ENCODE measurements at places on chromosomes 1 and 21. TPM values are rescaled to one million over a fixed set of nuclear protein-coding genes. Genes with fewer than 3 reads are reported as not detected.

GRCh38 chr1:240804475-240804874 is 192.5 kb upstream of the GREM2 start:
- DNase-seq: peak; percentile 1

The VWA5B1 gene
- polyA plus RNA-seq: not detected

DNA sequence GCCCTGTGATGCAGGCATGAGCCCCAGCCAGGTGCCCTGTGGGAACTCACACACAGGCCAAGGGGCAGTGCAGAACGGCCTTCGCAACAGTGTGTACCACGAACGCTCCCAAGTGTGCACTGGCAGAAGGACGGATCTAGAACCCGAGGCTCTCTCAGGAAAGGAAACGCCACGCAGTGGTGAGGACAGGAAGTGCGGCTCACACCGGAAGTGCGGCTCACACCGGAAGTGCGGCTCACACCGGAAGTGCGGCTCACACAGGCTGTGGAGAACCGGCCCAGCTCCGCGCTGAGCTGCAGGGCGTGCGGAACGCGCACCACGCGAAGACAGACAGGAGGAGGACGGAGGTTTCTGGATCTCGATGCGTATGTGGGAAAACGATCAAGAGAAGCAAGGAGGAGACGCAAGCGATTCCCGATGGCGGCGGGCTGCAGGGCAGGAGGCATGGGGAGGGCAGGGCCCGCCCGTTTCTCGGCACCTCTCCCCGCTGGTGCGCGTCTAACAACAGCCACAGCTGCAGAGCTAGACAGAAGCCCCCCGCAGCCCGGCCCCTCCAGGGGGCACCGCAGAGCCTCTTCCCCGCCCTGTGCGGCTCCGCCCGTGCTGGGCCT is 35.9 kb upstream of the TMEM52 start:
- DNase-seq: no peak

The NECTIN4 gene
- polyA plus RNA-seq: 0.16 TPM

The CELA3A gene
- polyA plus RNA-seq: not detected

The CA14 gene
- polyA plus RNA-seq: 0.09 TPM

- DNase-seq: no peak
Observed at GRCh38 chr1:230487773-230488428, 61.8 kb upstream of the PGBD5 start.

The PTPRC gene
- not detected for polyA plus RNA-seq

GRCh38 chr1:51794868-51795267 is 83.7 kb downstream of the NRDC start:
- no peak for DNase-seq

DNA sequence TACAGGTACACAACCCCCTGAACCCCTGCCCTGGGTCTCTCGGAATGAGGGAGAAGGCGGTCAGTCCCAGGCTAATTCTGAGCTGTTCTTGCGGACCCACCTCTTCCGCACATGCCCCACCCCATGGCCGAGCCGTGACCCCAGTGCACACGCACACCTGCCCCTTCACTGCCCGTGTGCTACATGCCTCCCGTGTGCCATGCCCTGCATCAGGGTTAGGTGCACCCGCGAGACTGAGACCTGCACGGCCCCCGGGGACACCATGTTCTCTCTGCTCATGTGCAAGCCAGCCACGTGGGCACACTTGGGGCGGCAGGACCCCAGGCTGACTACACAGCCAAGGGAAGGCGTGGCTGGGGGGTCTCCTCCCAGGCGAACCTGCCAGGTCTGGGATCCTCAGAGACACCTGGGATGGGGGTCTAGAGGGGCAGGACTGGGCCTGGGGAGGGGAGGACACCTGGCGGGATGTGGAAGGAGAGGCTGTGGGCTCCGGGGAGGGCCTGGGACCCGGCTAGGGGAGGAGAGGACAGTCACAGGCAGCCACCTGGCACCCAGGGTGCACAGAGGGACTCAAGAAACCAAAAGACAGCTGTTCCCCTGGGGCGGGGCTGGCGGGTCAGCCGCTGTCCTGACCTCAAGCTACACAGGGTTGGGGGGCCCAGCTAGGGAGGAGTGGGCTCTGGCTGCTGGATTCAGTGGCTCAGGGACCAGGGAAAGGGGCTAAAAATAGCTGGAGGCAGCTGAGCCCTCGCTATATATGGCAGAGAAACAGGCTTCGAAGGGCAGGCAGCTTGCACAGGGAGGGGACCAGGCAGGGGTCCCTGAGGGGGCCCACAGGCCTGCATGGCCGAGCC is 133.4 kb downstream of the CASZ1 start:
- DNase-seq: no peak

GRCh38 chr1:245971711-245972085 is 535.4 kb downstream of the SMYD3 start:
- DNase-seq: no peak

- no peak for DNase-seq
Observed at GRCh38 chr1:34270181-34270580, 93.5 kb downstream of the C1orf94 start.

DNA sequence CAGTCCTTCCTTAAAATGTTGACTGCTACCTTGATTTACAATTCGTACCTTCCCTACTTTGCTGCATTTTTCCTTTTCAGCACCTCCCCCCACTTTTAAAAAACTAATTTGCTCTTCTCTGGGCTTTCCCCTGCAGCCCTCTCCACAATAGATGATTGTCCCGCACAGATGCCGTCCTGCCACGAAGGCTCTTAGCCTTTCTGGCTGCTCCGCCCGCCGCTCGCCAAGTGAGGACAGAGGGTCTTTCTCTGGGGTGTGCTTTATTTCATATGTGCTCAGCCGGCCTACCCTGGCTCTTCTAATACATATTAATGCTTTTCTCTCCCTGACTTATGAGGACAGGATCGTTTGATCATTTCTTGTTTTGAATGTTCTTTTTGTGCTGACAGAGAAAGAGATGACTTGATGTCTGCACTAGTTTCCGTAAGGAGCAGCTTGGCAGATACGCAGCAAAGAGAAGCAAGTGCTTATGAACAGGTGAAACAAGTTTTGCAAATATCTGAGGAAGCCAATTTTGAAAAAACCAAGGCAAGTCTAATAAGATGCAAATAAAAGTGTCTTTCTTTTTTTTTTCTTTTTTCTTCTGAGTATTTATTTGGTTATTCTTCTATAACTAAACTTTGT is 60.6 kb downstream of the SDCCAG8 start:
- DNase-seq: no peak

- no peak for DNase-seq
Observed at GRCh38 chr1:79660129-79660528, 653.6 kb upstream of the ADGRL4 start.

GRCh38 chr21:44018813-44019567 is 6.9 kb downstream of the TRAPPC10 start:
- no peak for DNase-seq

DNA sequence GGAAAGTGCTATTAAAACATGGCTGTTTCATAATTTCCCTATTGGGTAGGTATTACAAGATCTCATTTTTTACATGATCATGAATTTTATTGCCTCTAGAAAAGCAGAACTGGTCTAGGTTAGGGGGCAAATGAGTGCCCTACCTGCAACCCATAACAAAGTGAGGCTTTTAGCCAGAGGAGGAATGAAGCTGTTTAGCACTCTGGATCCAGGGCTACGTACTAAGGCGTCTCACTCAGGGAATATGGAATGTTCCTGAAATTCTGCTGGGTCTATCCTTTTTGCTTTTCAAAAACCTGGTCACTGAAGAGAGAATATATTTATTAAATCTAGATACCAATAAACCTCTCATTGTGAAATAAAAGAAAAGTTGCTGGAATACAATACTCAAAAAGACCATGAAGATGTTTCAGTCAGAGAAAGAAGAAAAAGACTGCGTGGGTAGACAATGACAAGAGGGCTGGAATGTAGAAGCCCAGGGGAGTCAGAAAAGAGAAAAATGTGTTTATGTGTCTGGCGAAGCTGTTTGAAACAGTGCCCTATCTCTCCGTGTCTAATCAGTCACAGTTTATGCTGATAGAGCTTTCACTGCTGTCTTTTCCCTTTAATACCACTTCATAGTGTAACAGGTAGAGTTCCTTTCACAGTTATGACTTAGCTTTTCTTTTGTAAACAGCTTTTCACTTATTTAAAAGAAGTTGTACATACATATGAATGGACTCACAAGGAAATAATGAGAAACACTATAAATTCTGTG is 25.0 kb upstream of the SYDE2 start:
- DNase-seq: no peak

The RGL1 gene
- polyA plus RNA-seq: 10.1 TPM

- no peak for DNase-seq
Observed at GRCh38 chr1:9341301-9341845, 48.7 kb downstream of the SPSB1 start.

DNA sequence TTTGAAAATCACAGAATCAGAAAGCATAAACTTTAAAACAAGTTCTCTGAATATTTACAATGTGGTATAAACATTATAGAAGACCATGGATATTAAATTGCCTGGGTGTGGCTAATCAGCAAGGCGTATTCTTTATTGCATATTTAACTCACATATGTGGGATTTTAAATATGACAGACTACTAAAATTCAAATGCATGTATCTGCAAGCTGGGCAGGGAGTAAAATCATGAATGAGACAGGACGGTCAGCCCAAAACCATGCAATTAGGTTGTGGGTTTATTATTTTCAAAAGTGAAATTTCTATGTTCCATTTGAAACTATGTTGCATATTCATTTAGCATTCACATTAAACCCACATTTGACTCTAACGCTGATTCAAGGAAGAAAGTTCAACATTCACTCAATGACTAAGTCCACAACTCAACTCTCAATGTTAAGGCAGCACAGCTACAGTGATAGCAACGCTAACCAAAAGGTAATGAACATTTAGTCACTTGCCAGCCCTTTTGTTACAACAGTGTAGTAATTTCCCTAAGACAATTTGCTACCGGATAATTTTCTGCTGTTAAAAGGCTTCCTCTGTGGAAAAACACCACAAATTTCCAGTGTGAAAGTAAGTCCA is 6.3 kb upstream of the SYNJ1 start:
- DNase-seq: no peak

GRCh38 chr1:1287288-1288110 is 7.3 kb downstream of the SCNN1D start:
- DNase-seq: no peak

GRCh38 chr1:229300099-229300757 is 29.3 kb downstream of the RAB4A start:
- DNase-seq: no peak

- DNase-seq: no peak
Observed at GRCh38 chr1:109751531-109752260, 10.9 kb upstream of the GSTM3 start.

GRCh38 chr1:75615613-75616435 is 4.9 kb upstream of the SLC44A5 start:
- no peak for DNase-seq

GRCh38 chr1:48652334-48652733 is 124.4 kb downstream of the BEND5 start:
- no peak for DNase-seq

- DNase-seq: no peak
Observed at GRCh38 chr1:211352985-211353515, 26.4 kb downstream of the TRAF5 start.

The KCNJ9 gene
- not detected for polyA plus RNA-seq

- DNase-seq: no peak
Observed at GRCh38 chr21:37074197-37074510, 1.1 kb downstream of the TTC3 start.

The PRRX1 gene
- 107 TPM for polyA plus RNA-seq
